ENCODE measurements at places on chromosomes 5 and 9.

DNA sequence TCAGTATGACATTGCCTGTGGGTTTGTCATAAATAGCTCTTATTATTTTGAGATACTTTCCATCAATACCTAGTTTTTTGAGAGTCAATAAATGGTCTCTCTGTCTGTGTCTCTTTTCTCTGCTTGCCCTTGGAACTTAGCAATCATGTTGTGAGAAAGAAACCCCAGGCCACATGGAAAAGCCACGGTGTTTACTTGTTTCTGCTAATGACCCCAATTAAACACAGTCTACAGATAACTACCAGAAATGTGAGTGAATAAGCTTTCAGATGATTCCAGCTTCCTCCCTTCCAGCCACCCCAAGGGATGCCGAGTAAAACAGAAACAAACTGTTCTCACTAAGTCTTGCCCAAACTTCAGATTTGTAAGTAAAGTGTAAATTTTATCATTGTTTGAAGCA is 584.9 kb downstream of the MAT2B start:
- no peak for DNase-seq

- peak; percentile 6 for DNase-seq
Observed at GRCh38 chr5:145856285-145856818, 16.5 kb downstream of the GRXCR2 start.

GRCh38 chr5:171424726-171425125 is 5.3 kb downstream of the FGF18 start:
- no peak for DNase-seq

DNA sequence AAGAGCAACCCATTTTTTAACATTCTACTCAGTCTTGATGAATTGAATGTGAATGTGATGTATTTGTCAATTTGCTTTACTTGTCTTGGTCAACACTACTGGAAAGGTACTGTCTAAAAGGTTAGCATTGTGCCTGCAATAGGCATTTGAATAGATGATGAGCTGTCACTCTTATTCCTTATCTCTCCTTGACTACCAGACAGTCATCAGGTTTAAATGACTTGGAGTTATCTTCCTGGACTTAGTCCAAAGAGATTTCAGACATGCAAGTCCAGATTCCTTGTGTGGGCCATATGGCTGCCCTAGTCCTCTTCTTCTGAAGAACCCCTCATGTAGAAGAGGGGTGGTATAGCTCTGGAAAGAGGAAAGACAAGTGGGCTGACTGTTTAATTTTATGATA is 4.8 kb downstream of the ARHGEF28 start:
- no peak for DNase-seq

GRCh38 chr5:156277290-156277689 is 49.7 kb upstream of the SGCD start:
- no peak for DNase-seq

DNA sequence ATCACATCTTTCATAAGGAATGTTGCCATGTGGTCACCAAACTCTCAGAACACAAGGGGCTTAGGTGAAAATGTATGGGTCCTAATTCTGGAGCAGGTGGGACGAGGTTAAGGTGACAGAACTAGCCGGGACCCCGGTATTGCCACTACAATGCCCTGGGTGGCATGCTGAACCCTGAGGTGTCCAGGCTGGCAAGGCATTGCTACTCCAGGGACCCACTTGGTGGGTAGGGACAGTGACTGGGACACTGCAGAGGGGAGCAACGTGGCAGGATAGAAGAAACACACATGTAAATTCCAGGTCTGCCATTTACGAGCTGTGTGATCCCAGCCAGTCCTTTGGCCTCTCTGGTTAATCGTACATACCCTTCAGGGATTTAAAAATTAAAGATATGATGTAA is 206.9 kb upstream of the MVB12B start:
- no peak for DNase-seq

- no peak for DNase-seq
Observed at GRCh38 chr5:74391410-74391809, 249.1 kb downstream of the ENC1 start.

- DNase-seq, result no peak
Observed at GRCh38 chr9:16627521-16627920, 242.9 kb downstream of the BNC2 start.

GRCh38 chr5:91132550-91132949 is 250.6 kb downstream of the ARRDC3 start:
- DNase-seq, result no peak

GRCh38 chr9:123710299-123710698 is 219.6 kb downstream of the DENND1A start:
- no peak for DNase-seq

DNA sequence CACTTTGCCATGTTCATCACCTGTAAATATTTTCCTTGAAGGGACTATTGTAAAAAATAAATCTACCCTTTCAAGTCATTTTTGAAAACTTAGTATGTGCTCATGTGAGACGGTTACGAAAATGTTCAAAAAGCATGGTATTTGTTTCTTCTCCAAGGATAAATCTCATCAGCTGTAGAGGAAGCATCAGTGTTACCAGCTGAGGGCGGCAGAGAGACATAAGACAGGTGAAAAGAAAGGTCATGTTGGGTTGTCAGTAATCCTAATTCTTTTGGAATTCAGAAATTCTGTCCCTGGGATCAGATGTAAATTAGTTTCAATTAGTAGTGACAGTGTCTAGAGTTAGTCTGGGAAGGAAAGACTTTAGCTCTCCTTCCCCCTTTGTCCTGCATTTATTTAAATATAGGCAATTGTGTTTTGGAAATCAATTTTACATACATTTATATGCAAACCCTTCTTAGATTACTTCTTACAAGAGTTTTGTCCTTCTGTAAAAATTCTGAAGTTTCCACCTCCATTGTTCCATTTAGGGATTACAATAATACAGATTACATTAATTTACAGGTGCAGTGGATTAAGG is 791.9 kb upstream of the CDH6 start:
- DNase-seq, result no peak

GRCh38 chr5:40428126-40428525 is 251.6 kb upstream of the PTGER4 start:
- peak; percentile 37 for DNase-seq

GRCh38 chr5:139022528-139022927 is 147.4 kb upstream of the LRRTM2 start:
- no peak for DNase-seq

DNA sequence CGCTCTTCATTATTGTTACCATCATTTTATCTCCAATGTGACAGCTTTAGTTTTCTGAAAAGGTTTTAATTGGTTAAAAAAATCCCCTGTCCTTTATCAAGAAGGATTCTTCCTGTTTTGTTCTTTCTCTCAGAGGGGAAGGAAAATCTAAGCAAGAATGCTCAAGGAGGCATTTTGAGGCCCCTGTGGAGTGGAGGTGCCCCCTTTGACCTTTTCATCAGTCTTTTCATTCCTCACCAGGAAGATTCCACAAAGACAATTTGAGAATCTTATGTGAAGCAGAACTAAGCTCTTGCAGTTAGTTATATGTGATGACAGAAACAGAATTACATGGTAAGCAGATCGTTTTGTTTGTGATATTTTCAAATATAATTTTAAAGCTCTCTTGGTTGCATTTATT is 489.6 kb downstream of the MAN2A1 start:
- DNase-seq, result no peak

DNA sequence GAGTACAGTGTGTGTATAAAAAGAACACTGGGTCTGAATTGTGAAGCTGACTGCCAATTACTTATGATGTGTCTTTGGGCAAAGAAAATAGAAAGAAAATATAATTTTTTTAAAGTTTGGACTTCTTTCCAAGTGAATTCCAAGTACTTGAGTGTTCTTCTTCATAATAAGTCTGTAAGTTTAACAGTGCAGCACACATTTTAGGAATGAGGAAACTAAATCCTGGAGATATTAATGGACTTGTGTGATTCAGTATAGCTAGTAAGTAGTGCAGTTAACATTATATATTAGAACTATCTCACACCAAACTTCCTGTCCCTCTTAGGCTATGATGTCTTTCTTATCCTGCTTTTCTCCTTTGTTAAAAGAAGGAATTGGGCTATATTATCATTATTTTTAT is 1953.8 kb downstream of the MAT2B start:
- DNase-seq, result no peak

DNA sequence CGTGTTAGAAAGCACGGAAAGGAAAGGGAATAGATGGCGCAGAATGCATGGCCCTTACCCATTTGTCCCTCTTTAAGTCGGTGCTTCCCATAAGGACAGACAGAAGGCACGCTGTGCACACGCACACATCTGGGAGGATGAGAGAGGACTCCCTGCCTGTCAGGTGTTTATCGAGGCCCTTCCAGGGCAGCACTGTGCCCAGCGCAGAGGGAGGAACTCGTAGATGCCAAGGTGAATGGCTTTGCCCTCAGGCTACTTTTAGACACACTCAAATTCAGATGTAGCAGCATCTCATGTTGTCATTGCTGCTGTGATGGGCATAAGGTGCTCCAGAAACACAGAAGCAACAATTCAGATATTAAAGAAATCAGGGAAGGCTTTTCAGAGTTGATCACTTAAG is 70.2 kb upstream of the CTSL start:
- DNase-seq, result no peak

GRCh38 chr9:113468716-113469448 is 5.4 kb downstream of the RGS3 start:
- no peak for DNase-seq

DNA sequence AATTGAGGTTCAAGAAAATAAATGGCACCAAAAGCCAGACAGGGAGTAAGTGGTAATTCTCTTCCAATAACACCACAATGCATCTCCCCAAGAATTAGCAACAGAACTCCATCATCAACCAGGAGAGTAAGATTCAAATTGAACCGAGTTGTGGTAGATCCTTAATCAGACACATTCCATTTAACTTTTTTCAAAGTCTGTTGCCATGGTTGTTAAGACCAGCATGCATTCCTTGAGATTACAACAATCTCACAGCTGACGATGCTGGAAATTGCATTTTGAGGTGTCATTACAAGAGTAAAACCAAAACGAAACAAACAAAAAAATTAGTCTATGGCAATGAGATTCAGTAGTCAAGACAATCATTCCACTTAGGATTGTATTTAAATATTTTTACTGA is 78.9 kb upstream of the ZNF462 start:
- DNase-seq, result no peak

DNA sequence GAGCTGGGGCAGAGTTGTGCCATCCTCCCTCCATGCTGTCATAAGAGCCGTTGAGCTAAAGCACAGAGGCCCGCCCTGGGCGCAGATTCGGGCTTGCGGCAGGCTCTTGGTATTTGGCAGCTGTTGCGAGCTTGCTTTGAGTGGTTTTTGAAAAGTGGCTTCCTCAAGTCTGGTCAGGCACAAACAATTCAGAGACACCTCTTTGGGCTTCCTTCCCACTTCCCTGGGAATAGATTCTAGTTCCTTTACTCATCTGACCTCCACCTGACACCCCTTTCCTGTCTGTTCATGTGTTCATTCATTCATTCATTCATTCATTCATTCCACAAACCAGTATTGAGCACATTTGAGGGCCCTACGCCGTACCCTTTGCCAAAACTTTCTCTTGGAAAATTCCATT is 27.4 kb downstream of the NCS1 start:
- no peak for DNase-seq
